ENCODE measurements at places on chromosomes 1 and 21.

GRCh38 chr1:29711582-29712283, 475.4 kb downstream of the PTPRU start:
- DNase-seq: peak; percentile 95

DNA sequence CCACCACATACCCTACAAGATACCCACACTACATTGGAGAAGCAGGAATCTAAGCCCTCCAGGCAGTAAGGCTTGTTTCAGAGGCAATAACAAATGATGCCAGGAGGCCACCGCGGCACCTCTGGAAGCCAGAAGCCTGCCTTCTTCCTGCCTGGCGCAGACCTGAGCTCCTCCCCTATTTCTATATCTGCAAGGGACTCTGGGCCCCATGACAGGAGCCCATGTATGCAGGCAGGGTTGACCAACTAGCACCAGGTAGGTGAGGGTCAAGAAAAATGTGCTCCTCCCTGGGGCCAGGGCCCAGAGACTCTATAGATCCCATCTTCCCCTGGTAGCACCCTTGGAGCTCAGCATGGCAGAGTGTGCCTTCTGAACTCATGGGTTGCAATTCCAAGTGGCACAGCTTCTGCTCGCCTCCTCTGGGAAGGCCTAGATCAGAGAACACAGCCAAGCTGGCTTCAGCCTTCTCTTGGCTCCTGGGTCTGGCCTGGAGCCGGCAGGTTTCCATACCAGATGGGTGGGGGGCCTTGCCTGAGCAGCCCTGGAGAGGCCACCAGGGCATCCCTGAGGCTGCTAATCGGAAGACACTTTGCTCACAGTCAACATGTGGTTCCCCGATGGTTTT, 85.1 kb downstream of the STUM start:
- DNase-seq: no peak

- DNase-seq: no peak
These were observed 46.5 kb upstream of the EPB41 start for GRCh38 chr1:28867850-28868249.

- DNase-seq: peak; percentile 42
These were observed 1.7 kb downstream of the TFF3 start for GRCh38 chr21:42313501-42313969.

- DNase-seq: no peak
These were observed 356.8 kb downstream of the RRAGC start for GRCh38 chr1:38502758-38503157.

- DNase-seq: no peak
These were observed 14.0 kb downstream of the MX2 start for GRCh38 chr21:41375875-41376274.

GRCh38 chr1:227532019-227532619, 31.2 kb upstream of the ZNF678 start:
- DNase-seq: no peak

GRCh38 chr1:216758161-216758560, 34.9 kb upstream of the ESRRG start:
- DNase-seq: no peak

- no peak for DNase-seq
These were observed 37.3 kb downstream of the ATF3 start for GRCh38 chr1:212645546-212646543.

- no peak for DNase-seq
These were observed 303.8 kb downstream of the TM2D1 start for GRCh38 chr1:61420909-61421835.

DNA sequence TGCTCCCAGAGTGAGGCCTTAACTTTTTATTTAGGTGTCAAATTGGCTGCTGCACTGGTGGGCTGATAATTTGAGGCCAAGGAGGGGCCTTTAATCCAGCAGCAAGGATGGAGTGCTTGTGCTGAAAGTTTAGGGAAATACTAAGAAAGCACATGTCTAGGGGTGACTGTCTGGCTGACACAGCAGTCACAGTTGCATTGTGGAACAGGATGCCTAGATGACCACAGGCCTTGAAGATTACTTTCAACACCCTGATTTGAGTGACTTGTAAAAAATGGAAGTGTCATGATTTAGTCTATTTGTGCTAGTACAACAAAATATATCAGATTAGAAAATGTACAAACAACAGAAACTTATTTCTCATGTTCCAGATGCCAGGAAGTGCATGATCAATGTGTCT, 57.7 kb downstream of the ZNF697 start:
- no peak for DNase-seq

- DNase-seq: no peak
These were observed 84.4 kb downstream of the STUM start for GRCh38 chr1:226632922-226633351.
